ENCODE measurements at places on chromosomes 5 and 9.

GRCh38 chr5:1130218-1130946, 18.5 kb upstream of the SLC12A7 start:
- peak; percentile 91 for DNase-seq

GRCh38 chr9:92887880-92888338, 10.1 kb upstream of the ZNF484 start:
- DNase-seq, result no peak

- no peak for DNase-seq
Observed at GRCh38 chr9:129874261-129875101, 39.2 kb downstream of the USP20 start.

GRCh38 chr9:92610470-92611420, 59.2 kb downstream of the IPPK start:
- no peak for DNase-seq

GRCh38 chr5:150163547-150164059, 3.0 kb upstream of the CDX1 start:
- DNase-seq, result no peak

GRCh38 chr5:96680759-96681470, 18.7 kb downstream of the CAST start:
- no peak for DNase-seq

GRCh38 chr5:177071666-177072385, 14.9 kb upstream of the FGFR4 start:
- peak; percentile 72 for DNase-seq

- DNase-seq, result no peak
Observed at GRCh38 chr5:68685863-68686262, 408.0 kb upstream of the SLC30A5 start.

DNA sequence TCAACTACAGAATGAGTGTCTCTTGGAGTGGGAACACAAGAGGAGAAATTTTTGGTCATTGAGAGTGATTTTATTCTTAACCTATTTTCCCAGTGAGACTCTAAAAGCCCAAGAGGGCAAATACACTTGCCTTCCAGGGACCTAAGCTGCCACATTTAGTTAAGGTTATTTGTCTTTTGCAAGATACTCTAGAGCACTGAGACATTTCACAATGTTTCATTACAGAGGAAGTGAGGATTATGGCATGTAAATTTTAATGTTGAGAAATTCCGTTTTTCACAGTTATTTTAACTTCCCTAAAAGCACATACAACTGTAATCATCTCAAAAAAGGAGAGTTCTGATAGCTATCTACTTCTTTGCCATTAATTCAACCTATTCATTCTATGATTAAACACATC, 38.7 kb upstream of the RAB3C start:
- no peak for DNase-seq

- DNase-seq, result no peak
Observed at GRCh38 chr9:121376214-121376830, 6.3 kb upstream of the STOM start.

GRCh38 chr5:87383216-87383615, 29.5 kb downstream of the CCNH start:
- DNase-seq, result no peak

DNA sequence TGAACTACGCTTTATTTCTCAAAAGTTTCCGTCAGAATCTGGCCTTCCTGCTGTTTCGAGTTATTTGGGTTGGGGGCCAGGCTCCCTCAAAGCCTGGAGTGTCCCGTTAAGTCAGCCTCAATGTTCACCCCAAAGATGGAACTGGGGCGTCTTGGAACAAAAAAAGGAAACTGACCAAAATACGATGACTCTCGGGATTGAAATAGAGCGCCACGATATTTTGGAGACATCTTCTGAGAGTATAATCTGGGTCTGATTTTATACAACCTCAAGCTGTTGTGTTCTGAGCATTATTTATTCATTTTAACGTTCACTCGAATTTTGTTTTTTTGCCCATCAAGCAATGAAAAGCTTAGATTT, 28.1 kb downstream of the TLX3 start:
- DNase-seq, result no peak

DNA sequence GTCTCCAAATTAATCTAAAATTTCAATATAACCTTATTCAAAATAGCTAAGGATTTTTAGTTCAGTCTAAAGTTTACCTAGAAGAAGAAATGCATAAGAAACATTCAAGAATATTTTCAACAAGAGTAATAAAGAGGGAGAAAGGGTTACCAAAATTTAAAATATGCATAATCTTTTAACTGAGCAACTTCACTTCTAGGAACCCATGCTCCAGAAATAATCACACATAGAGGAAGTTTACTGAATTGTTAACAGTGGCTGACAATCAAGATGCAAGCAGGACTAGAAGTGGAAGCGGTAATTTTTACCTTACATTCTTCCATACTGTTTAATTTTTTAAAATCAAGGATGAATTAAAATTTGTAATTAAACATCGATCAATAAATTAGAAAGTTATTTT, 1.9 kb downstream of the PJA2 start:
- DNase-seq, result no peak

Data from COR-L47 (cell line).